ENCODE measurements at places on chromosomes 2 and 18. TPM values are rescaled to one million over a fixed set of nuclear protein-coding genes. Genes with fewer than 3 reads are reported as not detected.

Gene C2orf81
- total RNA-seq, result 1.6 TPM

DNA sequence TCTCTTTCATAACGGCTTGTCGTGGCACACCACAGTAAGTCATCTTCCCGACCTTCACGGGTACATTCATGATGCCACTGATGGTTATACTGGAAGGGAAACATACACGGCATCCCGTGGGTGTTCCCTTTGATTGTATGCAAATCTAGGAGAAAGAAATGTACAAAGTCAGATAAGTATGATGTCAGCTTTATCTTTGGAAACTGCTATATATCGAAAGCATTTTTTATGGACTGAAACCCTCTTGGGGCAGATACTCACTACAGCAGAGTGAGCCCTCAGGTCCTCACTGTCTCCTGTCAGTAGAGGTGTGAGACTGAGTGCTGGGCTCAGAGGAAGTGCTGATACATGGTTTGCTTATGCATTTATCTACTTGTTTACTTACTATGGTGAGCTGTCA, 20.4 kb downstream of the PLA2R1 start:
- no peak for DNase-seq

- DNase-seq, result no peak
Observed at GRCh38 chr2:207135801-207136457, 29.8 kb downstream of the KLF7 start.

Gene SMYD1
- 147 TPM for total RNA-seq

DNA sequence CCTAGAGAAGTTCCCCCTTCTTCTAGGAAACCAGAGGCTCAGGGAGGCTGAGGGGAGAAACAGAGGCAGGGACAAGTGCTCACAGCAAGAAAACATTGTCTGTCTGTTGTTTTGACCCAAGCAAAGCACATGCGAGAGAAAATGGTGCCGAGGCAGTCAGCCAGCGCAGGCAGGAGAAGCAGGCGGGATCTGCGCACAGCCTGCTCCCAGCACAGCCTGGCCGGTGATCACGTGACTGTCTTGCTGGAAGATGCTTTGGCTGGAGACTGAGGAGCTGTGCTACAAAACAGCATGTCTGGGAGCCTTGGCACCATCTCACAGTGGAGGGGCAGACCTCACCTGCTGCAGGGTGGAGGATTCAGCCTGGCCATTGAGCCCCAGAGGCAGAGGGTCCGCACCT, 93.7 kb upstream of the MYCN start:
- DNase-seq, result no peak

- no peak for DNase-seq
Observed at GRCh38 chr18:60347526-60348045, 25.0 kb downstream of the MC4R start.

Gene RFX8
- total RNA-seq, result 0.71 TPM

DNA sequence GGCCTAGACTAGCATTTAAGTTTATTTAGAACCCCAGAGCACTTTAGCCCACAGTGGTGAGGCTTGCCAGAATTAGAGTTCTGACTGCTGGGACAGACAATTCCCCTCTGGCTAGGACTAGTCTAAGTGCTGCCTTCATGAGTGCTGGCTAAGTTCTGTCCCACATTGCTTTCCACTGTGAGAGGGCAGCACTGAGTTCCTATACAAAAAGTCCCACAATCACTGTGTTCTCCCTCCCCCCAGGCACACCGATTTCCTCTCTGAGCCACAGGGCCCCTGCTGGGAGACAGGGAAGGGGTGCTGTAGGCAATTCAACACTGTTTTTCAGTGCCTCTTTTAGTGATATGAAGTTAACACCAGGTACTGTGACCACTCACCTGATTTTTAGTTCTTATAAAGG, 310.9 kb downstream of the DLGAP1 start:
- no peak for DNase-seq

DNA sequence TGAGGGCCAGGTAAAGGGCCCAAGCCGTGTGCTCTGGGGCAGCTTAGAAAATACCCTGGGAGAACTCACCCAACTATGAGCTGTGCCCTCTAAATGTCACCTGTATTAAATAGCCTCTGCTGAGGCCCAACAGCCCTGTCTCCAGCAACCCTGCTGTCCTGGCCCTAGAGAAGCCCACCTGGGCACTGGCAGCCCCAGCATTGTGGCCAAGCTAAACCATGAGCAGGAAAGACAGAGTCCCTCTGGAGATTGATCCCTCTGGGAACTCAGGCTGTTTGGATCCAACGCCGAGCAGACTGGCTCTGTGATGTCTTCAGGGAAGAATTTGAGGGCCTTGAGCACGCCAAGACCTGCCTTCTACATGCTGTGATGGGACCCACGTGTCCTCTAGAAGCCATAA, 126.5 kb downstream of the TTC32 start:
- DNase-seq, result peak; percentile 49

- DNase-seq, result peak; percentile 17
Observed at GRCh38 chr2:230924470-230925341, at the start of gene GPR55. TSS of gene GPR55 (minus strand) at chr2:230925242. CDS start at chr2:230910962, 14,280 bp downstream.

GRCh38 chr18:46482831-46483230, 174.2 kb downstream of the LOXHD1 start:
- no peak for DNase-seq

DNA sequence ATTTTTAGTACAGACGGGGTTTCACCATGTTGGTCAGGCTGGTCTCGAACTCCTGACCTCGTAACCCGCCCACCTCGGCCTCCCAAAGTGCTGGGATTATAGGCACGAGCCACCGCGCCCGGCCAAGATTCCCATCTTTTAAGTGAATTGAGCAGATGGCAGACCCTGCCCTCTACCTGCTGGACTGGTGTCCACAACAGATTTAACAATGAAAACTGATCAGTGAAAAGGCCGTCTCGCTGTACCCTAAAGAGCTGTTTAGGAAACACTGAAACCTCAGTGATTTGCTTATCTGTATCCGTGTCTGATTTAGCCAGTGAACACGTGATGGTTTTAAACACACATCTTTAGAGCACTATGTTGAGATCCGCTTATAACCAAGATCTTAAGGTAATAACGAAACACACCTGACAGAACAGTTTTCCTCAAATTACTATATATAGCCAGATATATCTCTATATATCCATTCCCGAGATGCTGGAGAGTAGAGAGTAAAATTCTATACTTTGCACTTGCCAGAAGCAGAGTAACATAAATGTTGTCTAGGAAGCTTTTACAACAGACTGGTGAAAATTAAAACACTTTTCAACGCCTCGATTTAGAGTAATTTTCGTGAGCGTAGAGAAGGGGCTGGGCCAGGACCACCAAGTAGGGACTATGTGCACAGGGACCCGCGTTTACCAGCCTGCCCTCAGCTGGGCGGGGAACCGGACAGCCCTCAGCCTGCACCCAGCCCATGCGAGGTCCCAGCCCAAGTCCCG, 594 bp downstream of the FAM161A start:
- peak; percentile 79 for DNase-seq

DNA sequence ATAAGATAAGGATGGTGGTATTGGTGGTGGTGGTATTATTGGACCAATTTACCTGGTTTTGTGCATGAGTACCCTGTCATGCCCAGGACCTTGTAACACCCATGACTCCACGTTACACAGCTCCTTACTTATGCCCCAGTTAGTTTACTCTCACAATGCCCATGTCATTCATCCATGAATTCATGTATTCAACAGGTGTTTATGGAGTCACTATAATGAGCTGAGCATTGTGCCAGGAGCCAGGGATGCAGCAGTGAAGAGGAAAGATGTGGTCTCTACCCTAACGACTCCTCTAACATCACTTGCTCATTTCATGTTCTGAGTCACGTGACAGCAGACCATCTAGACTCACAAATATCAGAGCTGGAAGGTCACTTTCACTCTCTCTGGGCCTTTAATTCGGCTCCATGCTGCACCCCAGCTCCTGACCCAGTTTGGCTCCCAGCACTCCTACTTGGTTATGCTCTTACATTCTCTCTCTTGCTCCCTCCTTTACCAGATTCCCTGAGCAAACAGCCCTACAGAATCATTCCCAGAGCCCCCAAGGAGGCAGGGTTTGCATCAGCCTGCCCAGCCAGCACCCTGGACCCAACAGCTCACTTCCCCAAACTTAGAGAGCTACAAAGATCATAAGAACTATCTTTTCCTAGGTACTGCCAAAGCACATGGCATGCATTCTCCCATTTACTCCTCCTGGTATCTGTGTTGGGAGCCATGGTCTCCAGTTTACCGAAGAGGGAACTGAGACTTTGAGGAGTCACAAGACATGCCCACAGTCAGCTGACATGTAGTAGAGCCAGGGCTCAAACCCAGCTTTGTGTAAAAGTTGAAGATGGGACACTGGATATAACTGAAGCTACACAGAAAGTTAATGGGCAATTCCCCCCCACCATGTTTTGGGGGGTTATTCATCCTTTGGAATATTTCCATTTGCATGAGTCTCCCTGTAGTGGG, 449.9 kb downstream of the LRATD1 start:
- DNase-seq, result no peak

- peak; percentile 50 for DNase-seq
Observed at GRCh38 chr18:457140-457519, 43.4 kb downstream of the COLEC12 start.

DNA sequence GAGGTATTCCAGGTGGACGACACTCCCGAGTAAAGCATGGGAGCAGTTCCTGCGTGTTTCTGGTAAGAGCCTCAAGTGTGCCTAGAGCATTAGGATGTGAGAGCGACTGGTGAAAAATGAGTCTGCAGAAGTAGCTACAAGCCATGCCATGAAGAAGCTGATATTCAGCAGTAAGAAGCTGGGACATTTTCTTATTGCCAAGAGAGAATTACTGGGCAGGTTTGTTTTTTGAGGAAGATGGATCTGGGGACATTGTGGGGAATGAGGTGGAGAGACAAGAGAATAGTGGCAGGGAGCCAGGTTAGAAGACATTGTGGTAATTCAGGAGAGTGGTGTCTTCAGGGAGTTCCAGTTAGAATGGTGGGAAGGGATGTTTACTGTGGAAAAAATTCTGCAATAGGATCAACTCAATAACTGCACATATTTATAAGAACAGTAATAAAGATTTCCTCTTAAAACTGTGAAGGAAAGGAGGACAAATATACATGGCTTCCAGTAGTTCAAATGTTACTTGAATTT, 38.2 kb downstream of the CRIM1 start:
- DNase-seq, result no peak

GRCh38 chr2:121214296-121214695, 70.7 kb downstream of the TFCP2L1 start:
- DNase-seq, result no peak

DNA sequence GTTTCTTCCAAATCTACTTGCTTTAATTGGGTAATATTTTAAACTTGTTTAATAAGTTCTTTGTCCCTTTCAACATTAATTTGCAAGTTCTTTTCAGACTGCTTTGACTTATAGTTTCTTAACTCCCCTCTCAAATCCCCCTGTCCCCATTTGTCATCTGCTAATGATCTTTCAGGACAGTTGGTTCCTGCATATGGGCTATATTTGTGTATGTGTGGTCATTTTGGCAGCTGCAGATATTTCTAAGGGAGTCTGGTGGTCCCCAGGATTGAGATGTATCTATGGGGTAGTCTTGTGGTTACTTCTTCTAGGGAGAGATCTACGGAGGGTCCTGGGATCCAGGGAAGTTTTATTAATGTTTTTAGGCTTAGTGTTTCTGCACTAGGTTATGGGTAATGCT, 120.6 kb upstream of the SP3 start:
- DNase-seq, result no peak

Gene GAL3ST2
- 0.23 TPM for total RNA-seq

Gene IL1B
- 0.14 TPM for total RNA-seq

DNA sequence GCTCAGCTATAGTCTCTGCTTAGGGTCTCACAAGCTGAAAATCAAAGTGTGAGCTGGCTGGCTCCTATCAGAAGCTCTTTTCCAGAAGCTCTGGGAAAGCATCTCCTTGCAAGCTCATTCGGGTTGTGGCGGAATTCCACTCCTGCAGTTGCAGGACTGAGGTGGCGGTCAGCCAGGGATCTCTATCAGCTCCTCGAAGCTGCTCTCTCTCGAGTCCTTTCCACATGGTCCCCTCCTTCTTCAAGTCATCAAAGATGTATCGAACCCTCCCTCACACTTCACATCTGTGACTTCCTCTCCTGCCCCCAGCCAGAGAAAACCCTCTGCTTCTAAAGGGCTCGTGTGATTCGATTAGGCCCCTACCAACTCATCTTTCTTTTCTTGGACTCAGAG, 141.7 kb downstream of the ZFP36L2 start:
- peak; percentile 91 for DNase-seq

- DNase-seq, result no peak
Observed at GRCh38 chr2:23639406-23639982, 254.5 kb downstream of the KLHL29 start.
